ENCODE measurements at places on chromosomes 3 and 15. TPM values are rescaled to one million over a fixed set of nuclear protein-coding genes. Genes with fewer than 3 reads are reported as not detected.
A peak's percentile ranks its signal among the peaks of the same experiment; 100 is the strongest.

DNA sequence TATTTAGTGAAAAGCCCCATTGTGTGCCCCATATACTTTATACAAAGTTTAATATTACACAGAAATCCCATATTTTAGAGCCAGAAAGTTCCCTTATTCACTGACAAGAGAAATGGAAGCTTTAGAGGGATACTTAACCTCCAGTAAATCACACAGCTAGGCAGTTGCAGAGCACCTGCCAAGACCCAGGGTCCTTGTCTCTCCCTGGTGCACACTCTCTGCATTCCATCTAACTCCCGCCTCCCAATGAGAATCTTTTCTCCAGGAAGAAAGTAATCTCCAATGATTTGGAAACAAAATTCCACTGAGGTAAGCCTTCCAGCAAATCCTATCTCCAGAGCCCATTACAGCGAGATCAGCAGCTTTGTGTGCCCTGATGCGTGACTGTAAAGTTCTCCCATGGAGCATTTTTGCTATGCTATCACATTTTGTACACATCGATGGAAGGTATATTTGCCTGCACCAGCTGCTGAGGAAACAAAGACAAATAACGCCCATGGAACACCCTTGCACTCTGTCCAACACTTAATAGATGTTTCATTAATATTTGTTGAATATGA is 41.4 kb downstream of the ULK4 start:
- no peaks in the 10 kb centered on the region for H3K27me3 ChIP-seq
- H3K36me3 ChIP-seq: peaks cover 3% of the 10 kb centered on the region
- H3K4me1 ChIP-seq: peaks cover 2% of the 10 kb centered on the region
- H3K4me3 ChIP-seq: no peak overlapping the region
- no peak overlapping the region for H3K27ac ChIP-seq

DNA sequence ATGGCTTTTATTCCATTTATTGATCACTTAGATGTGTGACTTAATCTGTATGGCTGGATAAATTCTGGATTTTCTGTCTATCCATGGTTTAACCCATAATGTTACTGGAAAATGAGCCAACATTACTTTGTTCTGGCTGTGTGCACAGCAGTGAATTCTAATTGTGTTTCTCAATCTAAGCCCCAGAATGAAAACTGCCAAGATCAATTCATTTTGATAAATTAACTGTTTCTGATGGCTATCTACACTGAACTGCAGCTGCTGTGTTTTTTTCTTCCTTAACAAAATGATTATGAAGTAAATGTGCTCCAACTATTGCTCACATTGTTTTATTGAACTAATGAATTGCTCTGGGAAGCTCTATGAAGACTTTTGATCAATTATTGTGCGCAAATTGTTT is 35.7 kb upstream of the CPB1 start:
- no peaks in the 10 kb centered on the region for H3K36me3 ChIP-seq
- H3K27ac ChIP-seq: no peak overlapping the region
- no peak for DNase-seq
- H3K27me3 ChIP-seq: no peaks in the 10 kb centered on the region
- H3K4me3 ChIP-seq: no peak overlapping the region

DNA sequence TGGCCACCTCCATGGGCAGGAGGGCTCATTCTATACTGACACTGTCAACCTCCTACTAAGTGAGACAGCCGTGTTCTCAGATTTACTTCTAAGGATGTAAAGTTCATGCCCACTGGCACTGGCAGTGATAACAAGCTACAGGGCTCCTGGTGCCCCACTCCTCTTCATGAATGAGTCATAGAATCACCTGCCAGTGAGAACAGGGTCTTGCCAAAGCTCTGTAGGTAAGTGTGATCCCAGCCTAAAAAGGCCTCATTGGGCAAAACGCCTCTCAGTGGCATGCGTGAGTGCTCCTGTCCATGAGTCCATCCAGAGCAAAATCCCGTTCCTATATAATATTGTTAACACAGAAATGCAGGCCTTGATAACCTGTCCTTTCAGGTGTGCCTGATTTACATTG is 17.4 kb downstream of the PXYLP1 start:
- H3K27me3 ChIP-seq: no peaks in the 10 kb centered on the region
- no peak overlapping the region for H3K27ac ChIP-seq
- peaks cover 2% of the 10 kb centered on the region for H3K36me3 ChIP-seq
- no peaks in the 10 kb centered on the region for H3K4me1 ChIP-seq
- H3K4me3 ChIP-seq: no peak overlapping the region

NAA50 gene
- total RNA-seq: 90.9 TPM

CCRL2 gene
- total RNA-seq: 13.5 TPM

CCDC191 gene
- 2.7 TPM for total RNA-seq

GRCh38 chr3:24393316-24393715 is 101.3 kb downstream of the THRB start:
- no peaks in the 10 kb centered on the region for H3K36me3 ChIP-seq
- no peak overlapping the region for H3K27ac ChIP-seq
- H3K4me3 ChIP-seq: no peak overlapping the region
- no peaks in the 10 kb centered on the region for H3K27me3 ChIP-seq

CCR2 gene
- 53.0 TPM for total RNA-seq

TGM4 gene
- total RNA-seq: not detected

DNASE1L3 gene
- total RNA-seq: not detected

GRCh38 chr3:171347301-171348039 is 112.7 kb downstream of the TNIK start:
- H3K27me3 ChIP-seq: no peaks in the 10 kb centered on the region
- H3K27ac ChIP-seq: no peak overlapping the region
- DNase-seq: no peak
- H3K36me3 ChIP-seq: peaks cover 33% of the 10 kb centered on the region
- peaks cover 9% of the 10 kb centered on the region for H3K4me1 ChIP-seq

HHLA2 gene
- 4.0 TPM for total RNA-seq

DNA sequence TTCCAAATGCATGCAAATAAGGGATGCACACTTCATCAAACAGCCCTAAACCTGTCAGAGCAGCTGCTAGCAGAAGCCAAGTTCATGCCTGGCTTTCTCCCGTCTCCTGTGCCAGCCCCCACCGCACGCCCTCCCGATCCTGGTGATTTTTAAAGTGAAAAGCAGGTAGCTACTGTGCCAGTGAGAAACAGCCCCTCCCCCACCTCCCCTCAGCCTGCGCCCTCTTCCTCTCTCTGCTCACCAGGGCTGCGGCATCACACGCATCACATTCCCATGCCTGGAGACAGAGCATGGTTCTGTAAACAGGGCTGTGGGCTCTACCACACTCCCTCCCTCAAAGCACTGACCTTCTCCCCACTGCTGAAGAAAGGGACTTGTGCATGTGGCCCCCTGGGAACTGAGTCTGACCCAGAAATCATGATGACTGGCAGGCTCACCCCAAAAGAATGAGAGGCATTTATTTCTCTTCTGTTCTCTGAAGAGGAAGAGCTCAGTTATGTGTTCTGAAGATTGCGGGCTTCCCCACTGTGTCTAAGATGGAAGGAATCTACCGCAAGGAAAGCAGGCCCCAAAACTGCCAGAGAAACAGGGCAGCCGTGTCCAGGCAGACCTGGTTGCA is 14.5 kb upstream of the SLC6A1 start:
- DNase-seq: no peak
- H3K27ac ChIP-seq: no peak overlapping the region
- no peak overlapping the region for H3K4me3 ChIP-seq
- H3K4me1 ChIP-seq: no peaks in the 10 kb centered on the region

GRCh38 chr3:54575618-54575960 is 352.3 kb downstream of the LRTM1 start:
- no peaks in the 10 kb centered on the region for H3K36me3 ChIP-seq
- DNase-seq: no peak
- H3K4me3 ChIP-seq: no peak overlapping the region
- H3K27me3 ChIP-seq: no peaks in the 10 kb centered on the region
- no peaks in the 10 kb centered on the region for H3K4me1 ChIP-seq
- no peak overlapping the region for H3K27ac ChIP-seq

DNA sequence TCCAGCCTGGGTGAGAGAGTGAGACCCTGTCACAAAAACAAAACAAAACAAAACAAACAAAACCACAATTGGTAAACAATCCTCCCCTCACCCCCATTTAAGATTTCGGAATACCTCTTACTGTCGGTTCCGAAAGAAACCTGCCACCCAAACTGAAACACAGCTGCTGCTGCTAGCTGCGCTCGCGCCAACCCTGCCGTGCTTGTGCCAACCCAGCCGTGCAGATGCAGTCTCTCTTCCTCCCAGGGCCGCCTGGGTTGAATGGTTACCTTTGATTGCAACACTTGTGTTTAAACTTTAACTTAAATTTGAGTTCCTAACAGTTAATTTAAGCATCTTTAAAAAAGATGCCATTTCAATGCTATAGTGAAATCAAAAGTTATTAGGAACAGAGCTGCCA is 28.5 kb upstream of the SPTBN5 start:
- no peaks in the 10 kb centered on the region for H3K27me3 ChIP-seq
- peaks cover 24% of the 10 kb centered on the region for H3K4me1 ChIP-seq
- H3K27ac ChIP-seq: no peak overlapping the region
- DNase-seq: no peak
- H3K36me3 ChIP-seq: peaks cover 4% of the 10 kb centered on the region

DNA sequence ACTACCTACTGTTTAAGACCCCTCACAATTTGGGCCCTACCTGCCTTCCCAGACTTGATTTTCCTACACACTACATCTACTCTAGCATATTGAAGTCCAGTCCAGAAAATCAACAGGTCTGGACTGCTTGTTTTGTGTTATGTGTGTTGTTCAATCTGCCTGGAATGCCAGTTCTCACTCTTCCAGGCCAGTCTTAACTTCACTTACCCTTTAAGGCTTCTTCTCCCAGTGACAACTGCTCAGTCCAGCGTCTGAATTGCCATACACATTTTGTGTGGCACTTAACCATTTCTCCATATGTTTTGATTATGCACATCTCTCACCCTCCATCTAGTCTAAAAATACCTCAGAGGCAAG is 1.1 kb downstream of the TICRR start:
- H3K36me3 ChIP-seq: peaks cover 28% of the 10 kb centered on the region
- H3K27me3 ChIP-seq: peaks cover 13% of the 10 kb centered on the region
- H3K4me3 ChIP-seq: peak overlapping the region; percentile 90
- peak overlapping the region; percentile 52 for H3K27ac ChIP-seq
- DNase-seq: no peak

DNA sequence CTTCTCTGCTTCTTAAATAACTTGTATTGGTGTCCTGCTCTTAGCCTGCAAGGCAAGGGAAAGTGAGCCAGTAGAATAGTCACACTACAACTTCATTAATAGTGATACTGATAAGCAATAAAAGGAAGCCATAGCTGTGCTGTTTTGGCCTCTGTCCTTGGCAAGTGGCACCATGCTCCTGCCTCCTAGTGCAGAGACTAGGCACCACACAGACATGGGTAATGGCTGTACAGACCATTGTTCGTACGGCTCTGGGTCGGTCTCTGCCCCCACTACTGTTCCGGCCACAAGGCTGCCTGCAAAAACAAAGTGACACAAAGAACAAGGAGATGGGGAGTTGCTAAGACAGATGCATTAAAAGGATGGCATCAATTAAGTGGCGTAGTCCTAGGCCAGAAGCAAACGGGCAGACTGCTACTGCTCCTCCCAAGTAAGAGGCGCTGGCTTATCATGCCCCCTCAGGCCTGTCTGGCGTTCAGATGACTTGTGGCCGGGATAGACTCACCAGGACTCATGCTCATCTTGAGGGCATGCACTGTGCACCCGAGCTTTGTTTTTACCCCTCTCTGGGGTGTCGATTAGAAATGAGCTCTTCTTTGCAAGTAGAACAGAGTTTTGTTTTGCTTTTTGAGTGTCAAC is 75.6 kb downstream of the TRAK1 start:
- DNase-seq: no peak
- peaks cover 7% of the 10 kb centered on the region for H3K36me3 ChIP-seq
- H3K27ac ChIP-seq: no peak overlapping the region
- H3K4me3 ChIP-seq: no peak overlapping the region
- no peaks in the 10 kb centered on the region for H3K27me3 ChIP-seq
- H3K4me1 ChIP-seq: peaks cover 27% of the 10 kb centered on the region

- H3K4me3 ChIP-seq: no peak overlapping the region
- DNase-seq: no peak
- no peaks in the 10 kb centered on the region for H3K27me3 ChIP-seq
- peaks cover 13% of the 10 kb centered on the region for H3K4me1 ChIP-seq
These were observed 5.6 kb downstream of the TSEN2 start for GRCh38 chr3:12489832-12490231.

SYNM gene
- 6.7 TPM for total RNA-seq

- no peaks in the 10 kb centered on the region for H3K4me1 ChIP-seq
- H3K4me3 ChIP-seq: no peak overlapping the region
- H3K36me3 ChIP-seq: peaks cover 2% of the 10 kb centered on the region
These were observed 60.3 kb upstream of the GPD1L start for GRCh38 chr3:32046102-32046501.

- no peak for DNase-seq
- no peaks in the 10 kb centered on the region for H3K27me3 ChIP-seq
- H3K4me3 ChIP-seq: no peak overlapping the region
- peaks cover 3% of the 10 kb centered on the region for H3K36me3 ChIP-seq
These were observed 97.4 kb downstream of the PGPEP1L start for GRCh38 chr15:98909968-98910885.

DNA sequence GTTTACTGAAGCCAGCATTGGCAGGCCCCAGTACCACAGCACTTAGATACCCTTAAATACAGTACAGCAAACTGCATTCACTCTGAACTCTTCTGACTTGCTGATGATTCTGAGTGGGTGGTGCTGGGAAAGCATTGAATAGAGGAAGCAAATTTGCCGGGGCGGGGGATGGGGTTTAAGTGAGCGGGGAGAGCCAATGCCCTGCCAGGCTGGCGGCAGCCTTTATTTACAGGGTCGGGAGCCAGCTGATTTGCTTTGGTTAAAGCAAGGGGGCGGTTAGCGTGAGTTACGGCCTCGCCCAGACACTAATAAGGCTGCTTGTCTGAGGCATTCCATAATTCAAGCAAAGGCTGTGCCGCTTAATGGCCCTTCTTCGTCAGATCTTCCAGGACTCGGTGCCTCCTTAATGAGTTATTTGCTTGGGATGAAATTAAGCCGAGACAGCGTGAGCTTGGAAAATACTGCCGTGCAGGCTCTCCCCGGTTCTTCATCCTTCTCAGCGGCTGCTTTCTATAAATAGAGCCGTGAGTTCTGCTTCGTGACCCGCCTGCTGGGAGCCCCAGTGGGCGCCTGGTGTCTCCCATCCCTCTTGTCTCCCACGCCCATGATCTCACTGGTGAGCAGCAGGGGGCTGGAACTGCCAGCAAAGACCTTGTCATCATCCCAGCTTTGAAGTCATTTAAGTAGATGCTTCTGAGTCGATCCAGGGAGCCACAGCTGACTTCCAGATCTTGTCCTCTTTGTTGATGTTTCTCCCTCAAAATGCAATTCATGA is 25.8 kb downstream of the SPSB4 start:
- DNase-seq: no peak
- H3K27me3 ChIP-seq: peaks cover 3% of the 10 kb centered on the region
- peaks cover 9% of the 10 kb centered on the region for H3K4me1 ChIP-seq
- peak overlapping the region; percentile 24 for H3K4me3 ChIP-seq

- DNase-seq: no peak
- H3K4me3 ChIP-seq: no peak overlapping the region
- no peak overlapping the region for H3K27ac ChIP-seq
- no peaks in the 10 kb centered on the region for H3K27me3 ChIP-seq
- no peaks in the 10 kb centered on the region for H3K4me1 ChIP-seq
These were observed 617.5 kb upstream of the CCDC54 start for GRCh38 chr3:106759731-106760130.

- no peaks in the 10 kb centered on the region for H3K36me3 ChIP-seq
- peak; percentile 53 for DNase-seq
- H3K27ac ChIP-seq: no peak overlapping the region
These were observed 69.3 kb downstream of the MESD start for GRCh38 chr15:80920271-80920699.
